ENCODE measurements at places on chromosomes 2 and 18.

DNA sequence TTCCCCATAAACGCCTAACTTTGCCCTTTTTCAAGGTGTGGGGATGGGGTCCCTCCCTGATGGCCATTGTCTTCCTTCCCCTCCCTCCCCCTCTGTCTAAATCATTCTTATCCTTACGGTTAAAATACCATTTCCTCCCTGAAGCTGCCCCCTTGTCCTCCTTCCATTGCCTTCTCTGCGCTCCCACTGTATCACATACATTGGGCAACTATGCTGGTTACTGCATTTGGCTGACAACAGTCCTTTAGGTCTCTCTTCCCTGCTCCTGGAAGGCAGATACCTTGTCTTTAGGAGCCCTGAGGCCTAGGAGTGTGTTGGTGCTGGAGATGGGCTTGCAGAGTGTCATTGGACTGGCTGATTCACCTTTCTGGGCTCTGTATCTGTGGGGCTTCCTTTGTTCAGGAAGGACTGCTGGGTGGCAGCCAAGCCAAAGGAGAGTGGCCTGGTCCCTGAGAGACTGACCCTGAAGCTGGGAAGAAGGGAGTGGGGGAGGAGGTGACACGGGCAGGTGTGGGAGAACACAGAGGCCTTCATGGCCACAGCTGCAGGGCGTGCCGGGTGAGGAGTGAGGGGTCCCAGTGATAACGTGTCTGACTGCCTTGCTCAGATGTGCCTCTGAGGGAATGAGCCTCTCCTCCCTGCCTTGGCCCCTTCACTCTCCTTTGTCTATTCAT is 2.2 kb downstream of the WNT6 start:
- DNase-seq, result no peak
- H3K4me3 ChIP-seq, result no peak overlapping the region
- peaks cover 67% of the 10 kb centered on the region for H3K27me3 ChIP-seq
- no peak overlapping the region for H3K27ac ChIP-seq
- no peaks in the 10 kb centered on the region for H3K4me1 ChIP-seq
- H3K36me3 ChIP-seq, result no peaks in the 10 kb centered on the region

DNA sequence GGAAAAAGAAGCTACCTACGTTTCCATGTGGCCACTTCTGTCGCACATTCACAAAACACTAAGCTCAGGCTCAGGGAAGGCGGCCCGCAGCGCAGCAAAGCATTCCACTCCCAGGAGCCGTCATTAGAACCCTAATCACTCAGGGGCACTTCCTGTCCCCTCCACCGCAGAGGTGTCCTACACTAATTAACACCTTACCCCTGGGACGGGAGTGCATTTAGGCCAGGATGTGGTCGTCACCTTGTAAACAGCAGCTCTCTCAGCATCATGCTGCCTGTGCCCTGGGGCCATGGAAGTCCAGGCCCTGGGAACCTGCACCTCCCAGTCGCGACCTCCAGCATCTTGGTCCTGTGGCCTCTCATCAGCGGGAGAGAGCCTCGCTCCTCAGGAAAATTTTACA is 359.8 kb upstream of the SALL3 start:
- H3K4me3 ChIP-seq, result no peak overlapping the region
- no peak for DNase-seq
- no peaks in the 10 kb centered on the region for H3K4me1 ChIP-seq
- no peak overlapping the region for H3K27ac ChIP-seq
- no peaks in the 10 kb centered on the region for H3K36me3 ChIP-seq

DNA sequence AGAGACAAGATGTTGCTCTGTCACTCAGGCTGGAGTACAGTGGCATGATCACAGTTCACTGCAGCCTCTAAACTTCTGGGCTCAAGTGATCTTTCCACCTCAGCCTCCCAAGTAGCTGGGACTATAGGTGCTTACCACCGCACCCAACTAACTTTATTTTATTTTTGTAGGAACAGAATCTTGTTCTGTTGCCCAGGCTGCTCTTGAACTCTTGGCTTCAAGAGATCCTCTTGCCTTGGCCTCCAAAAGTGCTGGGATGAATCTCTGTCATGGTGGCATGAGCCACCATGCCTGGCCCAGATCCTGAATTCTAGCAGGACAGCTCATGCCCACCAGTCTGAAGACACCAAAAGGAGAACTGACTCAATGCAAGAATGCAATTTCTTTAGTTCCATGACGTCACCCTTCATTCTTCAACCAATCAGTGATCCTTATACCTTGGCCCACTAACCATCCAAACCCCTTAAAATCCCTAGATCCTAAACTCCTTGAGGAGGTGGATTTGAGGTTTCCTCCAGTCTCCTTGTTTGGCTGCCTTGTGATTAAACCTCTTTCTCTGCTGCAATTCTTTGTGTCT is 25.6 kb upstream of the CXXC1 start:
- no peaks in the 10 kb centered on the region for H3K36me3 ChIP-seq
- peaks cover 20% of the 10 kb centered on the region for H3K27me3 ChIP-seq
- peaks cover 7% of the 10 kb centered on the region for H3K4me1 ChIP-seq

DNA sequence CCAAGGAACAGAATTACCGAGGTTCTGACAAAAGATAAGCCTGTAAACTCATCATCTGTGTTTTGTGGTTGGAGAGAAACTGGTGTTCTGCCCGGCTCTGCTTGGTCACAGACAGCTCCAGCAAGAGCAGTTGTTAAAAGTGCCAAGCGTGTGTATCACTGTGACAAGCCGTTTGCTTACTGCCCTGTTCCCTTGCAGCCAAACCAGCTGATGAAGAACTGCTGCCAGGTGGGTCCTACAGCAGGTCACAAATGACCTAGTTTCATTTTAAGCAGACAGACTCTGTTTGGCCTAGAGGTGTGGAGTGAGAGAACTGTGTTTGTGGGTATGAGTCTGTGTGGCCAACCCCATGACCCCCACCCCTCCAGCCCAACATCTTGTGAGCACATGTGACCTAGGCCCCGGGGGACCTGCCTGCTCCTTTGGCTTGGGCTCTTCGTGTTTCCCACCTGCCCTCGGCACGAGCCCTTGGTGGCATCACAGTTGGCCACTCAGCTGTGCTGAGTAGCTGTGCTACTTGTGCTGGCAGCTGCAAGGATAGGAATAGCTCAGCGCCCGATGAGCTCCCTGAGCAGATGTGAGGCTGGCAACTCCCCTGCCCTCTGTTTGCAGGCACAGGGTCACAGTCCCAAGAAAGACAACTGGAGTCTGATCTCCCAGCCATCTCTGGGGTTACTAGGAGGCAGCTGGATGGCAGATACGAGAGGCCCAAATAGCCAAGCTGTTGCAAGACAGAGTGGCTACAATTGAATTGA is 9.7 kb downstream of the OXER1 start:
- H3K36me3 ChIP-seq, result peaks cover 3% of the 10 kb centered on the region
- H3K4me3 ChIP-seq, result no peak overlapping the region
- no peak for DNase-seq
- no peak overlapping the region for H3K27ac ChIP-seq
- H3K4me1 ChIP-seq, result peaks cover 4% of the 10 kb centered on the region

DNA sequence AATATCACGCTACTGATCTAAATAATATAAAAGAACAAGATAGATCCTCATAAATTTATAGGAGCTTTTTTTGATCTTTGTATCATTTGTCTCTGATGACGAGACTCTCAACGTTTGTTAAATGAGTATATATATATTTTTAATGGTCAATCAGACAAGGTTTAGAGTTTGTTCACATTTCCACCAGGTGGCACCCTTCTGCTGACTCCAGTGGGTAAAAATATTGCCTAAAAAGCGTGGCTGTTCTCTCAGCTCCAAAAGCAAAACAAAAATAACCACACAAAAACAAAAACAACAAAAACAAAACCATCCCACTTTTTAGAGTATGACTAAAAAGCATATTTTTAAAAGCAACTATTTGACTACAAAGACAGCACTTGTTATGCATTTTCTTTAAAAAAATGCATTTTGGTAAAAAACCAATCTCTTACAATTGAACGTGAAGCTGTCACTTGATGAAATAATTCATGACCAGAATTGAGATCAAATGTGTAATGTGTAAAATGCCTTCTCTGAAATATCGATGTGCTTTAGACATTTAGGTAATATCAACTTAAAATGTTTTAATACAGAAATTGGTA is 723.2 kb downstream of the DPP10 start:
- H3K36me3 ChIP-seq, result no peaks in the 10 kb centered on the region
- no peak overlapping the region for H3K4me3 ChIP-seq
- no peak overlapping the region for H3K27ac ChIP-seq
- no peak for DNase-seq
- H3K4me1 ChIP-seq, result no peaks in the 10 kb centered on the region

DNA sequence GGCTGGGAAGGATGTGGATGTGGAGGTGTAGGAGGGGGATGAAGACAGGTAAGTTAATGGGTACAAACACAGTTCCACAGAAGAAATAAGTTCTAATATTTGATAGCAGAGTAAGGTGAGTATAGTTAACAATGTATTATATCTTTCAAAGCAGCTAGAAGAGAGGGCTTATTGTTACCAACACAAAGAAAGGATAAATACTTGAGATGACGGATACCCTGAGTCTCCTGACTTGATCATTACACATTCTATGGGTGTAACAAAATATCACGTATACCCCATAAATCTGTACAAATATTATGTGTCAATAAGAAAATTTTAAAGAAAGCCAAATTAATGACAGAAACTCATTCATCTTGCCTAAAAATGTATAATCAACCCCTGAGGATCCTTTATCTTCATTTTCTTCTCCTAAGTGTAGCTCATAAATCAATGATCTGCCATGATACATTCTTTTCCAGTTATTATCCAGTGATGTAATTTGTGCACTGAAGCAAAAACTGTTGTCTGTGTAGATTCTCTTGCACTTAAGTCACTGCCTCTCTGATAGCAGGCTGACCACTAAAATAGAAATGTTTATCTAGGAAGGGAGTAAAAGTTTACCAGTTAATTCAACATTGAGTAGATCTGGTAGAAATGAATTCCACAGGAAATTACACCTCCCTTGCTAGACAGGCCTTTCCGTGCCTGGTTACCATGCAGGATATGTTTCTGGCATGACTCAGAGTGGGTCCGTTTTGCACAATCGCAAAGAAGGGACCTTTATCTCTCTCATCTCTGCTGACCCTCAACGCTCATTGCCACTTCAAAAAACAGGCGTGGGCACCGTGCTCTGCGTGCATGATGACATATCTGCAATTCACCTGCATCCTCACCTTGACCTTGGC is 249.7 kb upstream of the NCKAP5 start:
- H3K27ac ChIP-seq, result no peak overlapping the region
- H3K27me3 ChIP-seq, result peaks cover 6% of the 10 kb centered on the region
- H3K4me1 ChIP-seq, result no peaks in the 10 kb centered on the region
- no peak for DNase-seq

DNA sequence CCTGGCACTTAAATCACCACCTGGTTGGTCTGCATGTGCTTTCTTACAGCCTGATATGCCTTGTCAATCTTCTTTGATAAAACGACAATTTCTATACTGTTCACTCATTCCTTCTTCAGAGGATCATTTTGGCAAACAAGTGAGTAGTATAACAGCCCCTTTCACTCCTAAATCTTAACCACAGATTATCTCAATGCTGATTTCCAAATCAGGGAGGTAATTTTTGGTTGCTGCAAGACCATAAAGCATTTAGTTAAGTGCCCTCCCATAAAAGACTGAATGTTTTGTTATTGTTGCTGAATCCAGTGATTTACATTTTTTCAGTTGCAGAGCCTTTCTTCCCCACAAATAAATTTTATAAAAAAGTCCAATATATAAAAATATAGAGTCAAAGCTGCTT is 129.2 kb upstream of the CYP26B1 start:
- H3K27ac ChIP-seq, result no peak overlapping the region
- DNase-seq, result no peak
- no peak overlapping the region for H3K4me3 ChIP-seq
- H3K27me3 ChIP-seq, result no peaks in the 10 kb centered on the region
- H3K4me1 ChIP-seq, result no peaks in the 10 kb centered on the region

DNA sequence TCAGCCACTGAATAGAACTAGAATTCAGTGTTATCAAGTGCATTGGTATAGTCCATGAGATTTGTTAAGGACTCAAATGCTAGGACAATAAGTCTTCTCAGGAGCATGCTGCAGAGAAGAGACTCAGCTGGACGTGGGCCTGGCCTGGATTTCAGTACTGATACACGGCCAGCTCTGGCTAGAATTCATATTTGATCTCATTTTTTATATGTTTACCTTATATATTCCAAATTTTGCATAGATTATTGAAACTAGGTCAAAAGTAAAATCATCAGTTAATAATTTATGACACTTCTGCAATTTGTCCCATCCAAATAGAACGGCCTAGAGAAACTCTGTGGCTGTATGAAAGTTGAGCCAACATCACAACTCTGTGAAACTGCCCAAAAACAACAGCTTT is 262.0 kb downstream of the DLGAP1 start:
- no peaks in the 10 kb centered on the region for H3K27me3 ChIP-seq
- H3K4me3 ChIP-seq, result no peak overlapping the region
- no peak overlapping the region for H3K27ac ChIP-seq
- no peaks in the 10 kb centered on the region for H3K36me3 ChIP-seq

DNA sequence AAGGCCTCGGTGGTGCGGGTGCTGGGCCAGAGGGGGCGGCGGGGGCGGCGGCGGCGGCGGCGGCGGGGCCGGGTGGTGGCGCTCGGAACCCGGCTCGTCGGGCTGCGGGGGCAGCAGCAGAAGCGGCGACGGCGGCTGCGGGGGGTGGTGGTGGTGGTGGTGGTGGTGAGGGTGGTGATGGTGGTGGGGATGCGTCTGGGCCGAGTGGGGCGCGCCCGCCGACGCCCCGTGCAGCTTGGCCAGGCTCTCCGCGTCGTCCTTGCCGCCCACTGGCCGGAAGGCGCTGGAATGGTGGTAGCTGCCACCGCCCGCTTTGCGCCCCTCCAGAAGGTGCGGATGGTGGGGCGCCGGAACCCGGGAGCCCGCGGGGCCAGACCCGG is 4.4 kb downstream of the SKOR2 start:
- H3K27me3 ChIP-seq, result peaks cover 68% of the 10 kb centered on the region
- no peak overlapping the region for H3K4me3 ChIP-seq
- peaks cover 4% of the 10 kb centered on the region for H3K36me3 ChIP-seq
- no peak overlapping the region for H3K27ac ChIP-seq

- no peak overlapping the region for H3K27ac ChIP-seq
- H3K27me3 ChIP-seq, result peaks cover 2% of the 10 kb centered on the region
- H3K4me3 ChIP-seq, result no peak overlapping the region
- DNase-seq, result no peak
Measured at GRCh38 chr2:189492451-189492850, 51.2 kb downstream of the WDR75 start.

- H3K27ac ChIP-seq, result no peak overlapping the region
- no peak for DNase-seq
- no peaks in the 10 kb centered on the region for H3K36me3 ChIP-seq
- peaks cover 7% of the 10 kb centered on the region for H3K27me3 ChIP-seq
Measured at GRCh38 chr2:128668946-128669345, 350.3 kb upstream of the HS6ST1 start.

GRCh38 chr2:66202586-66202985 is 232.3 kb upstream of the MEIS1 start:
- H3K36me3 ChIP-seq, result no peaks in the 10 kb centered on the region
- no peak overlapping the region for H3K4me3 ChIP-seq
- H3K27ac ChIP-seq, result no peak overlapping the region
- no peaks in the 10 kb centered on the region for H3K4me1 ChIP-seq

DNA sequence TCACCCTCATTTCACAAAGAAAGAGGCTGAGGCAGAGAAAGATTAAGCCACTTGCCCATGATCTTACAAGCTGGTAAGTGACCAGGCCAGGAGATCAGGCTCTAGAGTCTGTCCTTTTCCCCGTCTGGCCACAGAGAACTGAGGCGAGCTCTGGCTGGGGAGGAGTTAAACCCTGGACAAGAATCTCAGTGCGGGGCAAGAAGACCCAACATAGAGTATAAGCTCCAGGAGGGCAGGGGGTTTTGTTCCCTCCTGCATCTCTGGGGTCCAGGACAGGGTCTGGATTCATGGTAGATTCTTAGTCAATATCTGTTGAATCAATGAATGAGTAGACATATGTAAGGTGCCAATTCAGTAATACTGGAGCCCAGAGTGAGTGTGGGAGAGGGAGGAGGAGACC is 12.9 kb upstream of the INPP5D start:
- H3K27me3 ChIP-seq, result peaks cover 21% of the 10 kb centered on the region
- H3K27ac ChIP-seq, result no peak overlapping the region
- DNase-seq, result no peak
- no peaks in the 10 kb centered on the region for H3K4me1 ChIP-seq
- H3K36me3 ChIP-seq, result no peaks in the 10 kb centered on the region
- H3K4me3 ChIP-seq, result no peak overlapping the region

All from activated T-helper 1 cell treated with anti-CD3 and anti-CD28 coated beads, Interleukin-12 subunit alpha, Interleukin-12 subunit beta, Interleukin-2, Interleukin-4 antibody, amounts not matched to agents 30 ng/mL and 10 ng/mL and 1 ng/mL, durations not matched to agents 14 hours and 24 hours and 36 hours (primary cell).